ENCODE measurements at places on chromosomes 13 and 19.

GRCh38 chr13:69202996-69203395 is 904.6 kb upstream of the ATXN8OS start:
- DNase-seq: no peak

GRCh38 chr13:41403983-41404382 is 53.4 kb upstream of the RGCC start:
- DNase-seq: no peak

- DNase-seq: no peak
Observed at GRCh38 chr19:18893587-18894253, 2.2 kb downstream of the CERS1 start.

- DNase-seq: no peak
Observed at GRCh38 chr19:7376151-7376852, 27.6 kb downstream of the ARHGEF18 start.

- DNase-seq: no peak
Observed at GRCh38 chr13:77265336-77265735, 61.6 kb downstream of the MYCBP2 start.

- no peak for DNase-seq
Observed at GRCh38 chr19:36686365-36687213, 823 bp upstream of the ZNF567 start.

- DNase-seq: no peak
Observed at GRCh38 chr13:28329395-28330158, 165.4 kb downstream of the FLT1 start.

GRCh38 chr13:90445179-90445578 is 902.3 kb upstream of the MIR17HG start:
- DNase-seq: no peak

GRCh38 chr13:60701895-60702294 is 304.9 kb downstream of the TDRD3 start:
- DNase-seq: no peak

DNA sequence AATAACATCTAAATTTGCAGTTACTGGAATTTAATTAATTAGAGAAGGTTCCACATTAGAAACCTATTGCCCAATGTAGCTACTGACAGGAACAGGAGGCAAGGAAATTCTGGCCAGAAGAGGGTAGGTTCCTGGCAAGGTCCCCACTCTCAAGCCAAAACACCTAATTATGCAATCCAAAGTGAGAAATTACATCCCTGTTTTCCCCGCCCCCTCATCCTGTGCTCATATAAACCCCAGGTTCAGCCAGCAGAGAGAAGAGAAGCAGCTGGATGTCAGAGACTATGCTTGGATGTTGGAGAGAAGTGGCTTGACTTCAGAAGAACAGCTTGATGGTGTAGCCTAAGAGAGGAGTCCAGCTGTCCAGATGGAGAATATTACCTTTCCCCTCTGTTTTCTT is 951.3 kb upstream of the PRR20A start:
- DNase-seq: no peak

- no peak for DNase-seq
Observed at GRCh38 chr19:4676955-4677731, 7.0 kb upstream of the MYDGF start.

Data from vagina (tissue), 2 donors.